ENCODE measurements at places on chromosomes 12 and 14. TPM values are rescaled to one million over a fixed set of nuclear protein-coding genes. Genes with fewer than 3 reads are reported as not detected.
A peak's percentile ranks its signal among the peaks of the same experiment; 100 is the strongest.

DNA sequence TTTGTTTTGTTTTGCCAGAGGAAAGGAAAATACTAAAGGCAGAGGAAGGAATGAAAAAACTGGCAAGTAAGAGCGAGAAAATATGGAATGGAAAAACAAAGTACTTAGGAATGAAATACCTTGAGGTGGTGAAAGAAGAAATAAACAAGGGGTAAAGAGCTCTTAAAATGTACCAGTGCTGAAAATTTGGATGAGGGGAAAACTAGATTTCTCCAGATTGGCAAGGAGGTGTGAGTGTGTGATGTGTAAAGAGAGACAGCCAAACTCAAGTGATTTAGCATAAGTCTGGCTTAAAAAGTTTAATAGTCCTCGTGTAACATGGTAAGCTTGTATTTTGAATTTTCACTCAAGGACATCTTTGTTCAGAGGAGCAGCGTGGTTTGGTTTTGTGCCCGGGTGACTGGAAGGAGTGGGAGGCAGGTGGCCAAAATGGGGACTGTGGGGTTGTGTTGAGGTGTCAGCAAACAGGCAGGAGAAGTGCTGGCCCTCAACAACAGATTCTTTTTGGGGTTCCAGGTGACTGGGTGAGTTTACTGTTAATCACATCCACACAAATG, 102.7 kb downstream of the DACT1 start:
- DNase-seq = no peak
- H3K4me3 ChIP-seq = no peak overlapping the region
- H3K27me3 ChIP-seq = no peaks in the 10 kb centered on the region
- H3K27ac ChIP-seq = peak overlapping the region; percentile 52

GRCh38 chr14:25086821-25087396, 37.0 kb upstream of the STXBP6 start:
- H3K36me3 ChIP-seq = no peaks in the 10 kb centered on the region
- DNase-seq = no peak
- no peak overlapping the region for H3K4me3 ChIP-seq
- H3K27ac ChIP-seq = no peak overlapping the region

- H3K27ac ChIP-seq = no peak overlapping the region
- H3K4me3 ChIP-seq = peak overlapping the region; percentile 33
- no peaks in the 10 kb centered on the region for H3K27me3 ChIP-seq
- DNase-seq = no peak
- peaks cover 7% of the 10 kb centered on the region for H3K36me3 ChIP-seq
Measured at GRCh38 chr12:7497661-7498060, 5.9 kb downstream of the CD163 start.

DNA sequence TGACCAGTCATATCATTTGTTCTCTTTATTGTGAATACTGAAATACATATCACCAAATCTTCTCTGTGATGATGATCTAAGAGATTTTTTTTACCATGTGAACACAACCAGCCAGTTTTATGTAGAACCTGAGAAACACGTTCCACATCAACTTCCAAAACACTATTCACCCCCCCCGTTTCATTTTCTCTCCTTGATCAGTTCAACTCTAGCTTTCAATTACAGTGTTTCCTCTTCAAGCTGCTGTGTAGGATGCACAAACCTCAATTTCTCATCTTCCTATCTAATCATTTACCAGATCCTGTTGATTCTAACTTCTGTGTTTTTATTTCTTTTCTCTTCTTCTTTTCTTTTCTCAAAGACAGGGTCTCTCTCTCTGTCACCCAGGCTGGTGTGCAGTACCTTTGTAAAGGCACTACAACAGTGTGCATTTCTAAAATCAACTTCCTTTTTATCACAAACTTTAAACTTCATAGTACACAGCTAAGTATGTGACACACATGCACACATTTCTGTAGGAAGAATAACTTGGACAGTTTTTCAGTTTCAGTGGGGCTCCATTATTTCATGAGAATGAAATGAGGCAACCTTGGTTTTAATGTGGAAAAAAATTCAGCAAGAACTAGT, 149.9 kb upstream of the FBXO33 start:
- no peak overlapping the region for H3K27ac ChIP-seq
- no peak overlapping the region for H3K4me3 ChIP-seq
- H3K27me3 ChIP-seq = no peaks in the 10 kb centered on the region
- no peaks in the 10 kb centered on the region for H3K36me3 ChIP-seq
- no peak for DNase-seq

- H3K27me3 ChIP-seq = peaks cover 3% of the 10 kb centered on the region
- H3K4me3 ChIP-seq = no peak within 1 kb of the TSS
- no peak within 1 kb of the TSS for H3K27ac ChIP-seq
- no peaks in the 10 kb centered on the region for H3K4me1 ChIP-seq
Measured at GRCh38 chr14:77271113-77271710, at the start of gene NGB. NGB (minus strand) TSS chr14:77271206; CDS start chr14:77270937, 269 bp downstream.

DNA sequence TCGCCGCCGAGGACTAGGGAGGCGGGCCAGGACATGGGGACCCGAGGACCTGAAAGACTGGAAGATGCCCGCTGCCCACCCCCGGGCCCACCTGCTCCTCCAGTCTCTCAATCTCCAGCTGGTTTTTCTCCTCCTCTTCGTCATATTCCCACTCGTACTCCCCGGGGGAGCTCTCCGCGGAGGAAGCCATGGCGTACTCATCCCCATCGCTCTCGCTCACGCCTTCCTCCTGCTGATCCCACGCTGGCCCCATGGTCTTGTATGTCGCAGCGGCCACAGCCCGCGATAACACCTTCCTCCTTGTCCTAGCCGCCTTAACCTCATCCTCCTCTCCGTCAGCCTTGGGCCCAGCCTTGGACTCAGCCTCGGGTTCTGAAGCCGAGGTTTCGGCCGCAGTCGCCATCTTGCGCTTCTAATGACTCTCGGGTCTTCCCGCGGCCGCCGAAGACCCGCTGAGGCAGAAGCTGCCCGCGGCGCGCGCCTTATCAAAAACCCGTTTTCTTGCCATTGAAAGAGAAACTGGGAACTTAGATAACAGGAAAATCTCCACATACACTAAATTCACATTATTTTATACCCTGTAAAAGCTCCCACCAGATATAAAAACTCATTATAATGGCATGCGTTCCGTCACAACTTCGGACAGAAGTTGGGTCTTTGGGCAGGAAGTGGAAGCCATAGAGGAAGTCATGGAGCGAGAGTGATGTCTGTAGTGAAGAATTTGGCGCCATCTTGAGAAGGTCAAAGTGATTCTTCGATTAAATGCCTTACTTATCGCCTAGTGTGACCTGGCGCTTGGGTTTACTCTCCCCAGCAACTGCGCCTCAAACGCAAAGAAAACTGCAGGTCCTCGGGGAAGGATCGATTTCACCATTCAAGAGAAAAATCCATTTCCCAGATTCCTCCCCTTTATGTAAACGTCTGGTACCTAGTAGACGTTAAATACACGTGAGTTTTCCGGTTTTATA, at the start of gene SART3:
Gene SART3 (minus strand): TSS at position 422 of the 968 bp plus-strand sequence. CDS start 19 bp downstream, at position 403.
- peak within 1 kb of the TSS; percentile 95 for H3K27ac ChIP-seq
- peak; percentile 68 for DNase-seq
- H3K4me1 ChIP-seq = no peaks in the 10 kb centered on the region
- no peaks in the 10 kb centered on the region for H3K27me3 ChIP-seq
- peak within 1 kb of the TSS; percentile 93 for H3K4me3 ChIP-seq
- no peaks in the 10 kb centered on the region for H3K36me3 ChIP-seq

DNA sequence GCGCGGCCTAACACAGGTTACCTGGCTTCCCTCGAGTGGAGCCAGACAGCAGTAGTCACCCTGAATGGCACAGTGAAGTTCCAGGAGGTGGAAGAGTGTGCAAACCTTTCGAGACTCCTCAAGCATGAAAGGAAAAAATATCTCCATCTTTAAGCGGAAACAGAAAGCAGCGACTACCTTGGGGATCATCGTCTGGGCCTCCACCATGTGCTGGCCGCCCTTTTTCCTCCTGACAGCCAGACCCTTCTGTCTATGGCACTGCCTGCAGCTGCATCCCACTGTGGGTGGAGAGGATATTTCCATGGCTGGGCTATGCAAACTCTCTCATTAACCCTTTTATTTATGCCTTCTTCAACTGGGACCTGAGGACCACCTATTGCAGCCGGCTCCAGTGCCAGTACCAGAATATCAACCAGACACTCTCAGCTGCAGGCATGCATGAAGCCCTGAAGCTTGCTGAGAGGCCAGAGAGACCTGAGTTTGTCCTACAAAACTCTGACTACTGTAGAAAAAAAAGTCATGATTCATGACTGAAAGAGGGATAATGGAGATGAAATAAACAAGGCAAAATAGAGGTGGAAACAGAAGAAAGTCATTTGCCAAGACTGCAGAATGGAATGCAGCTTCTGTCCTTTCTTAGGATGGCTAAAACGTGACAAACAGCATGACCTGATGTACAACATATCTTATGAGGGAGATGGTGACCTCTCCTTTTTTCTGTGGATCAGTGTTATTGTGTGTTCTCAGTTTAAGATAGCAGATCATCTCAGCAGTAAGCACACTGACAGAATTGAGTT, 2.4 kb upstream of the HEBP1 start:
- DNase-seq = no peak
- H3K4me3 ChIP-seq = no peak overlapping the region
- no peak overlapping the region for H3K27ac ChIP-seq
- no peaks in the 10 kb centered on the region for H3K4me1 ChIP-seq
- H3K36me3 ChIP-seq = no peaks in the 10 kb centered on the region

DNA sequence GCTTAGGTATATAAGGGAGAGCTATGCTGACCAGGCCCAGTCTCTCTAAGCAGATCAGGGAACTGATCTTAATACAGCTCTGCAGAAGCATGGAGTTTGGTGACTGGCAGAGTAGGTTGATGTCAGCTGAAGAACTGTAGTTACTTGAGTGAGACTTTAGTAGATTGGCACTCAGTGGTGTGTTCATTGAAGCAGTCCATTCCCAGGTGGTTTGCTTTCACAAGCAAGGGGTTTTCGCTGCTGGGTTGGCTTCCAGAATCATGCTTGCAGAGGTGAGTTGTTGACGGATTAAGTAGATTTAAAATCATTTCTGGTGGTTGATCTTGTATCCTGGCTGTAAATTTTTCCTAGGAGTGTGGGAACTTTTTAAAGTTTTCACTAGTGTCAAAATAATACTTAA, 6.5 kb upstream of the DHRS7 start:
- H3K4me3 ChIP-seq = no peak overlapping the region
- no peak overlapping the region for H3K27ac ChIP-seq

- no peak overlapping the region for H3K27ac ChIP-seq
- DNase-seq = no peak
- H3K36me3 ChIP-seq = no peaks in the 10 kb centered on the region
- no peaks in the 10 kb centered on the region for H3K4me1 ChIP-seq
Measured at GRCh38 chr12:105334582-105334981, 4.1 kb downstream of the C12orf75 start.

The PMEL gene
- 7.4 TPM for total RNA-seq

The SPRYD3 gene
- 36.3 TPM for total RNA-seq

The ING4 gene
- total RNA-seq = 74.2 TPM

The ACVRL1 gene
- 109 TPM for total RNA-seq

The TSPAN8 gene
- total RNA-seq = 28.3 TPM
